Heart right ventricle (tissue), 16 donors: ENCODE measurements at places on chromosomes 2 and 18. TPM values are rescaled to one million over a fixed set of nuclear protein-coding genes. Genes with fewer than 3 reads are reported as not detected.

DNA sequence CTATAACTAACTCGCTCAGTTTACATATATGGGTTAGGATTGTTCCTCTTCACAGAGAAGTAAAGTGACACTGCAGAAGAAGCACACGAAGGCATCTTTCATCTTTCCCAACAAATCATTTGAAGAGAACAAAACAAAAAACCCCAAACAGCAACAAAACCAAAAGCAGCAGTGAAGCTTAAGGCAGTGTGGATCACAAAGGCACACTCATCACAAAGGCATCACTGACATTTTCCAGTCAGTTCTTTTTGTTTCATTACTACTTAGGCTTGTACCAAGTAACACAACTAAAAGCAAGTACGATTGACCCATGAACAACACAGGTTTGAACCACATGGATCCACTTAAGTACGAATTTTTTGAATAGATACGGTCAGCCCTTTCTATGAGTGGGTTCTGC, 75.7 kb downstream of the RNF152 start:
- no peak for DNase-seq

GRCh38 chr2:144571770-144572169, 51.9 kb upstream of the ZEB2 start:
- DNase-seq: no peak

DNA sequence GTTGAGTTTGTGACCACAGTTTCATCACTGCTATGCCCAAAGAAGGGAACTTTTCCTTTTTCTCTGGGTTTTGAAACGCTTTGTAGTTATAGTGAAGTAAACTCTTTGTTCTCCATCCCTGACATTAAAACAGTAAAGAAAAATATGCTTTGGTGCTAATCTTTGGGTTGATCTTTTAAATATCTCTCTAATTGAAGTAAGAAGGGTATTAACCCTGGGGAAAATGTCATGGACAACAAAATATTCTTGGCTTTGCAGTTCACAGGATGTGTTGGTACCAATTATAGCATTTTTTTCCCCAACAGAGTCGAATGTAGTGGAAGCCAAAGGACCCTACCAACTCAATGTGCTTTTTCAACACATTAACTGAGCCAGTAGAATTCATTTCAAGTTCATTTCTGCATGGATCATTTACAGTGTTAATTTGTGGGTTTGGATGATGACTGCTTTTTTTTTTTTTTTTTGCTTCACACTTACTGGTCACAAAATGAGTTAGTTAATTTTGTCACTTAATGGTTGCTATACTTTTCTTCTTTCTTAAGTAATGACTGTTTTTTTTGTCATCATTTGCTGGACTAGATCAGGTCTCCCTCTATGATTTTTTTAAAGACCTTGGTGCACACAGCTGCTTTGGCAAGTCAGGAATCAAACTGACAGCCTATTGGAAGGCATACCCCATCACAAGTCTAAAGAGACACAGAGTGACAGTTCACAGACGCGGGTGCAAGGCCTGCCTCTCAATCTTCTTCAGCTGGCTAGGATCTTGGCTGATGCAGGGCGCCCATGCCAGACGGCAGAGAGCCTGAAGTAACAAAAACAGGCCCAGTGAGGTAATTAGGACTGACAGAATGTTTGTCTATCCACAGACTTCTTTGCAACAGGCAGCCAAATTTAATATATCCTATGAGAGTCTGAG, 98.8 kb upstream of the MMADHC start:
- DNase-seq: peak; percentile 4

DNA sequence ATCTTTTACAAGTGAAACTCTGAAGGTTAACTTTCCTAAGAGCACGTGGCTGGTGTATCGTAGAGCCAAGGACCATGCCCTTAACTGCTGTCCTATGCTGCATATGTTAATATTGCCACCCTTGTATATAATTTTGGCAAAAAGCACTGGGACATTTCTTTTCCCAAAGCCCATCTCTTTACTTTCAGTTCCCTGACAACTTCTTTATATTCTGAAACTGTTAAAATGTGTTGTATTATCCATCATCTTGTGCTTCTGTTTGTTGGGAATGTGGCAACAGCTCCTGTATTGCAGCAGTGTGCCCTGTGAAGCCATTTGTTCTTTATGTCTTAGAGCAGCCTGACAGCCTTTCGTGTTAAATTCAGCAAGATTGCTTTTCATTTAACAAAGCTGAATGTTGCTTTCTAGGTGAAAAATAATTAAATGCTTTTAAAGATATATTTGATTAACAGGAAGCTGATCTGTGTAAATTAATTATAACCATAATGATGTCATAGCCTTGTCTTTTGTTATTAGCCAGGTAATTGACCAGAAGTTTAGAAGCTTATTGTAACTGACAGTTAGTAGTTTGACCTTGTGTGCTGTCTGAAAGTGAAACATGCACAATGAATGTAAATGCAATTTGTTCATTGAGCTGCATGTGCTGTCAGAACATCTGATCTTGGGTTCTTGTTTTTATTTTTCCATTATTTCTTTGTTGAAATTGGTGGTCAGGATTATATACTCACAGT, 9.7 kb downstream of the RHBDD1 start:
- DNase-seq: no peak

DNA sequence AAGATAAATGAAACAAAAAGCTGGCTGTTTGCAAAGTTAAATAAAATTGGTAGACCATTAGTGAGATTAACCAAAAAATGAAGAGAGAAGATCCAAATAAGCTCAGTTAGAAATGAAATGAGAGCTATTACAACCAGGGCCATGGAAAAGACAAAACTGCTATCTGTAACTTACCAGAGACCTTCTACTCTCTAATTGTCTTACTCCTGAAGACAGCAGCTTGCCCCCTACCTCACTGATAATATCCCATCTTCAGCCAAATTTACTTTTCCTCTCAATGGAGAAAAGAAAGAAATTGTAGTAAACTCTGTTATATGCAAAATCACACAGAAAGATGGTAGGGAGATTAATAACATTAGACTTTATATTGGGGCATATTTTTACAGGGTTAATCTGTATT, 178.2 kb downstream of the LCLAT1 start:
- DNase-seq: no peak

DNA sequence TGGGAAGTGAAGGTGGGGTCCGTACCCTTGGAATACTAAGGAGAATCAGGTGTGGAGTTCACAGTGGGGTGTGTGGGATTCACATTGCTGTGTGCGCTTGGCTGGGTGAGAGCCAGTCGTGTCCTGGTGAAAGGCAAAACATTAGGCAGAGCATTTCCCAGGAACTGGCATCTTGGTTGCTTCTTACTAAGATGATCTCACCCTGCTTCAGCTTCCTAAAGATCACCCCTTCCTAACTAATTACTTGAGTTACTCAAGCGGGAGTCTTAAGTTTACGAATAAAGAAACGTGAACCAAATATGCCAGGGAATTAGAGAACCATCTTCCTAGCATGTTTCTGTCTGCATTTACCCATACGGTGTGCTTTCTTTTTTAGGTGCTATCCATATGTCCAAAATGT, 122.9 kb downstream of the NCK2 start:
- no peak for DNase-seq

Gene MOGAT1
- not detected for total RNA-seq

DNA sequence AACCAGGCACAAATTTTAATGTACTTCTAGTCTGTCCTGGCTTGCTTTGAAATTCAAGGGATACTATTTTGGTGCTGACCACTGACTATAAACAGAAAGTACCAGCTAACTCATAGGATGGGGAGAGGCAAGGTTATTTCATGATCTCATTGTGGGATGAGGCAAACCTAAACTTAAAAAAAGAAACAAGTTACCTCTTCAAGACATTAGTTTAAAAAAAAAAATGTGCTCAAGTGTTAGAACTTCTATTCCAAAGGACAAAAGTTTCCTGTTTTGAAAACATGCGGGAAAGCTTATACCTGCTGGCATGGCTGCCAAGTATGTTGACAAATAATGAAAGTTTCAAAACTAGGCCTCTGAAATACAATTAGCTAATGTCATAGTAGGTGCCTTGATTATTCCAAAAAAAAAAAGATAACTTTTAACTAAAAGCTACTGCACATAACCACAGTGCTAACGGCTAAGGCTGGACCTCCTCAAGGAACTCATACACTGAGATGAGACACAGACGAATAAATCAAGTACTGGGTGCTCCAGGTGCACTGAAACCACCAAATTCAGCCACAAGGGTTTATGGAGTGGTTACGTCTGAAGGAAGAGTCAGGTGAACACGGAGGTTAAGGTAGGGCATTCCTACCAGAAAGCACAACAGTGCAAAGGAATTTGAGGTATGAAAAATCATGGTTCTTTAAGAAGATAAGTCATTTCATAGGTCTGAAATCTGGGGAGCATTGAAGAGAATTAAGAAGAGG, 38.1 kb downstream of the TMEM131 start:
- no peak for DNase-seq

Gene TUBA4B
- total RNA-seq: not detected

DNA sequence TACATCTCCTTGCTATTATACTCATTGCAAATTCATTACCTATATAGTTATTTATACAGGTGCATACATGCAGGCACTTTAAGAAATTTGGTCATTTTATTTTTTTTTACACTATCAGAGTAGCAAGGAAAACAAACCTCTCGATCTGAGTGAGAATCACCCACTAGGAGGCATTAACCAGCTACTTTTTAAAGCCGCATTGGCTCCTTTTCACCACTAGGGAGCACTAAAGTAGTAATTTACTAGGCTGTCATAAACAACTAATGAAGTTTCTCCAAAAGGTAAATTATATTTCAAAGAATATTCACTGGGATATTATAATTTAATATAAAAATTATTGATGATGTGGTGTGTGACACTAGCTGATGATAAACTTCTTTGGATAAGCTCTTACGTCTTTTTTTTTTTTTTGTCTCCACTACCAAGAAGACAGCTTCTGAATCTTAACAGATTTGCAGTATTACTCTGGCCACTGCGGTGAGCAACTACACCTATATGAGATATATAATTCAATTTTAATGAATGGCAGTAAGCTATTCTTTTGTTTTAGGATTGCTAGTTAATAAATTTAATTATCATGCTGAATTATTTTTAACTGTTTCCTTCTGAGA, 101.9 kb downstream of the NOL4 start:
- no peak for DNase-seq

- peak; percentile 10 for DNase-seq
Observed at GRCh38 chr2:166180951-166181812, 53.4 kb upstream of the SCN1A start.

DNA sequence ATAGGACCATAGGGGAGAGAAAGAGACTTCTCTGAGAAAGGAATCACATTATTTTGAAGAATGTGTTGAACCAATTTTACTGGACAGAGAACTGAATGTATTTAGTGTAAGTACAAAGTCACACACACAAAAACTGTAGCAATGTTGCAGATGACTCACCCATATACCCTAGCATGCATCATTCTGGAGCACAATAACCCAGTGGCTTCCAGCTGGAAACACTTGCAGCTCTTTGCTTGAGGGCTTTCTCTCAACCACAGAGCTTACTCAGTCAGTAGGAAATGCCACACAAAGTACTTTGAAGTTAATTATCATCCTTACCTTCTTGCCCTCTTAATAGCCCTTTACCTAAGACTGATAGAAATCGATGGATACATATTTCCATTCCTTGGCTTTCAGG, 760.0 kb upstream of the FSHR start:
- DNase-seq: no peak

GRCh38 chr2:101463911-101464641, 10.8 kb downstream of the RFX8 start:
- peak; percentile 60 for DNase-seq

- no peak for DNase-seq
Observed at GRCh38 chr2:144529841-144530240, 9.9 kb upstream of the ZEB2 start.

- no peak for DNase-seq
Observed at GRCh38 chr2:11385216-11385615, 40.8 kb upstream of the ROCK2 start.

Gene CXCR1
- total RNA-seq: 2.6 TPM

Gene LTBP1
- 143 TPM for total RNA-seq

DNA sequence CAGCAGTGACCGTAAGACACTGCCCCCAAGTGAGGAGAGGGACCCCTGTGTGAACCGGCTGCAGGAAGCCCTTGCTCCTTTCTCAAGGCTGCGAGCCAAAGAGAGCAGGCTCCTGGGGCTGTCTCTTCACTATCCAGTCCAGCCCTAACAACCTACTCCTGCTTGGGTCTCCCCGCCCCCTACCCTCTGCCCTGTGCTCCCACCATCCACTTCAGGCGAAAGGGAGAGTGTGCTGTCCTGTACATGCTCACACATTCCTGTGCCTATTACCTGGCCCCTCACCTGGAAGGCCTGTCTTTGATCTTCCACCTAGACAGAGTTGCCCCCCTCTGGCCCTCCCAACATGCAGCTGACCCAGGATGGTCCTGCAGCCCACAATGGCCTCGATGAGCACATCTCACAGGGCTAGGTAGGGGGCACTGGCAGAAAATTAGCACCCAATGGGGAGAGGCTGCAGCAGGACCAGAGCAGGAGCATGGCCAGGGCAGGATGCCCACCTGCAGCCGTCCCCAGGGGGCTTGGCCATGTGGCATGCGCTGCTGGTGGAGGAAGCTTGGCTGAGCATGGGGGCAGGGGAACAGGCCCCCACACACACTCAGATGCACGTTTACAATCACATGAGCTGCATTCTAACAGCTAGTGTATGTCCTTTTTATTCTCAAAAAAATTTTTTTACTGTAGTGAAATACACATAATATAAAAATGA, 93.5 kb downstream of the POLR1A start:
- DNase-seq: no peak

Gene LOXL3
- 2.4 TPM for total RNA-seq

DNA sequence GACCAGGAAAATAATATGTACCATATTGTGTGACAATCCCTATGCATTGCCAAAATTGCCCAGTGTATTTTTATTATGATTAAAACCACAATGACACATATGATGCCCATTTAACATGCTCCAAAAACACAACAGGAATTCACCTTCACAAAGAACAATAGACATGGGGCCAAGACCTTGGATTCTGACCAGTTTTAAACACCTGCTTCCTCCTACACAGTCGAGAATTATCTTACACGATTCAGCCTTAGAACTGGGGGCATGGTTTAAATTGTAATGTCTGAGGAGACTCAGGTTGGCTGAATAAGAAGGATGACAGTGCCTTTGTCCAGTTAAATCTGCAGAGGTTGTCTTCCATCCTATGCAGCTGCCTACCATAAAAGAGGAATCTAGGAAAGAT, 212.7 kb downstream of the PLCL1 start:
- no peak for DNase-seq

DNA sequence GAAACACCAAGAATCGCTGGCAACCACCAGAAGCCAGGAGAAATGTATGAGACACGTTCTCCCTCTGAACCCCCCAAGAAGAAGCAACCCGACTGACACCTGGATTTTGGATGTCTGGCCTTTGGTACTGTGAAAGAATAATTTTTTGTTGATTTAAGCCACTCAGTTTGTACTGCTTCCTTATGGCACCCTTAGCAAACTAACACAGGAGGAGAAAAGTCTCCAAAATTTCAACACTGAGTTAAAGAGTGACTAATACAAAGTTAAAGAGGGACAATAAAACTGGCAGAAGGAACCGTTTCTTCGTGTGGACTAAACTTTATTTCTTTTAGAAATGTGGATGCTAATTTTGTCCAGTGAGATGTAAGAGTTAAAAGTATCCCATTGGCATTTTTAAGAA, 660.9 kb upstream of the LINC00305 start:
- DNase-seq: no peak

GRCh38 chr2:135202751-135203150, 150.7 kb downstream of the RAB3GAP1 start:
- DNase-seq: no peak

Gene UGT1A8
- not detected for total RNA-seq
